Head of caudate nucleus (tissue), 42 donors: ENCODE measurements at places on chromosomes 1 and 21.

DNA sequence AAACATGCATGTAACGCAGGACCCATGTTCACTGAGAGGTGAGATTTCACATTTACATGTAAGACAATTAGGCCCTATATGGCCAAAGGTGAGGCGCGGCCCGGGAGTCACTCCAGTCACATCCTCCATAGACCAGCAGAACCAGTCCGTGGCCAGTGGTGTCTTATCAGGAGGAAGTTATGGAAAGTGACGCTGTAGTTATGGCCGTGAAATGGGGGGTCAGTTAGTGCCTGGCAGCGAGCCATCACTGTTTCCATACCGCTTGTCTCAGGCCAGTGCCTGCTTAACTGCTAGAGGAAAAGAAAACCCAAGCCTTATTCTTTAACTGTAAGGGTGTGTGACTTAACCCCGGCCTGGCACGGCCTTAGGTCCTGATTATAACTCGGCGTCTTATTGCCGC lies 6.1 kb downstream of the C1orf159 start:
- no peak for DNase-seq

- no peak for DNase-seq
Observed at GRCh38 chr1:86207323-86207722, 50.8 kb upstream of the COL24A1 start.

DNA sequence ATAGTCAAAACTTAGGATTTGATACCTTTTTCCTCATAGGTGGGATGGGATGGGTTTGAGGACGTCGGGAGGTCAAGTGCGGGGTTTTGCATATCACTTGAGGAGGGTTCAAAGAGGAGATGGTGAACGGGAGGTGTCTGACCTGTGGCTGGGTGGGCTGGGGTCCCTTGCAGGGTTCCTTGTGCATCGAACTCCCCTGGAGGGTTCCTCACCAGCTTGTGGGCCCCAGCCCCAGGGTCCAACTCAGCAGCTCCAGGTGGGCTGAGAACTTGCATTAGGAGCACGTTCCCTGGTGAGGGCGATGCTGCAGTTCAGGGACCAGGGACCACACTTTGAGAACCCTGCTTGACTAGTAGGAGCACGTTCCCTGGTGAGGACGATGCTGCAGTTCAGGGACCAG lies 23.2 kb downstream of the TRPM2 start:
- DNase-seq = peak; percentile 32

DNA sequence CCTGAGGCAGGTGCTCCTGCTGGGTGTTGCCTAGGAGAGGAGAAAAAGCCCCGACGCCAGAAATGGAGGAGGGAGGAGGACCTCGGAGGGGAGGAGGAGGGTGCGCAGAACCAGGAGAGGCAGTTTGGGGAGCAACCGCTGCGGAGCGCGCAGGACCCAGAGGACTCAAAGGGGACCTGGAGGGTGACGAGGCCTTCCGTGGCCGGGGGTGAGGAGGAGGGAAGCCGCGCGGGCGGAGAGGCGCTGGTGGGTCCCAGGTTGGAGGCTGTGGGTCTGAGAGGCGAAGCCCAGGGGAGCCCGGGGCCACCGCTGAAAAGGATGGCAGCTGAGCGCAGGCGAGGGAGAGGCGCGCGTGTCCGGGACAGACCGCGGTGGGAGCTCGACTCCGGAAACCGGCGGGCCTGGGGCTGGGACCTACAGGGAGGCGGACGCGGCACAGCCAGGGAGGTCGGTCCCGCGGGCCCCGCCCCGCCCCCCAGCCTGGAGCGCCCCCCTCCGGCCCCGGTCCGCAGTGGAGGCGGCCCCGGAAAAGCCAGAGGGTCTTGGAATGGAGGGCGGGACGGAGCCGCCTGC lies 15.1 kb downstream of the RNF223 start:
- no peak for DNase-seq

DNA sequence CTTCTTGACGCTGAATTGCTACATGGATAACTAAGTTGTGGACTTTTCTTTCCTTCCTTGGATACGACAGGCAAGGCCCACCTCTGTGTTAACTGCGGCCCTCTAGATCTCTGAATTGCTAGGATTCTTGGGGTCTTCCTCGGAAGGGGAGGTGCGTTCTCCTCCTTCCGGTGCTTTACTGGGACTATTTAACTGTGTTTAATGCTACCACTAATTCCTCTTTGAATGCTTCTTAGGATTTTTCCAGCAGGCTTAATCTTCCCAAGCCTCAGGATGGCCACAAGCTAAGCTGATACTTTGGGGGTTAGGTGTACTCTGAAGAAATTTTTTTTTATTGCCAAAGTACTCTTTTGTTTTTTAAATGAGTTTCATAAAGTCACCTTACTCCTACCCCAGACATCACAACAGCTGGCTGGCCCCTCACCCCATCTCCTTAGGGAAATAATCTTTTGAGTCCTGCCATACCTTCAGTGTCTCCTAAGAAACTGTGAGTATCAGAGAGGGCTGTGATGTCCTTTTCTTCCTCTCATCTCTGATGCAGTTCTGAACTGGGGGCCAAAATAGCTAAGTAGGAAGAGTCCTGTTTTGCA lies 21.4 kb downstream of the KIRREL1 start:
- no peak for DNase-seq

DNA sequence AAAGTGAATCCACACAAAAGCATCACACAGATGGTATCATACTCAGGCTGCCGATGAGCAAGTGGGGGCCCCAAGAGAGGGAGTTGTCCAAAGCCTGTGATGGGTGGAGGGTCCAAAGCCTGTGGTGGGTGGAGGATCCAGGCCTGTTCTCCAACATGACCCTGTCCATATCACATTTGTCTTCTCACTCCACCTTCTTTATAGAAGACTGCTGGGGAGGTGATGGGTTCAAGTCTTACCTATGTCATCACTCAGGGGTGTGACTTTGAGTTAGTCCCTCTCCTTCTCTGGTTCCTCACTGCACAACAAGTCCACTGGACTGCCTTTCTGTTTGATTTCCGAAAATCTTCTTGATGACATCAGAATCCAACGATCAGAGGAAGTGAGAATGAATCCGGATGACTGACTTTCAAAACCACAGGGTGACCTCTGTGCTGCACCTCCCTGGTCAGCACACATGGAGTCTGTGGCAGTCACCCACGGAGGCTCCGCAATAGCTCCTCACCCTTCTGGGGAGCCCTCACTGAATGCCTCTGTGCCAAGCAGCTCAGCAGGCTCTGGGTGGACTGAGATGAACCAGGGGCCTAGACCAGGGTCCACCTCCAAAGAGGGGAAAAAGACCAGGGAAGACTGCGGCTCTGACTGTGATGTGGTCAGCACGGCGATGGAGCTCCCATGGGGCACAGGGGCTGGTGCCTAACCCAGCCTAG lies 166.8 kb downstream of the HIVEP3 start:
- DNase-seq = no peak

DNA sequence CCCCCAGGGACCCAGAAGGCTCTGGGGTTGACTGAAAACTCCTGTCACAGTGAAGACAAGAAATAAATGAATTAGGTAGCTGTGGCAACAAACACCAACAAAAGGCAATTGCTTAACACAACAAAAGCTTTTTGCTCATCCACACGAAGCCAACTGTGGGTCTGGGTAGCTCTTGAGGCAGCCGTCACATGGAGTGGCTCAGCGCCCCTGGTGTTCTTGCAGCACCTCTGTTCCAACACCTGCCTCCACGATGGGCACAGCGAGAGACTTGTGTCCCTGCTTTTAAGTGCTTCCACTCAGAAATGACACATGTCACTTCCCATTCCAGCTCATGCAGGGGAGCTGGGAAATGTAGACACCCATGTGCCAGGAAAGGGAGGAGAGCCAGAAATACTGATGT lies 364.5 kb upstream of the DUSP10 start:
- DNase-seq = no peak

DNA sequence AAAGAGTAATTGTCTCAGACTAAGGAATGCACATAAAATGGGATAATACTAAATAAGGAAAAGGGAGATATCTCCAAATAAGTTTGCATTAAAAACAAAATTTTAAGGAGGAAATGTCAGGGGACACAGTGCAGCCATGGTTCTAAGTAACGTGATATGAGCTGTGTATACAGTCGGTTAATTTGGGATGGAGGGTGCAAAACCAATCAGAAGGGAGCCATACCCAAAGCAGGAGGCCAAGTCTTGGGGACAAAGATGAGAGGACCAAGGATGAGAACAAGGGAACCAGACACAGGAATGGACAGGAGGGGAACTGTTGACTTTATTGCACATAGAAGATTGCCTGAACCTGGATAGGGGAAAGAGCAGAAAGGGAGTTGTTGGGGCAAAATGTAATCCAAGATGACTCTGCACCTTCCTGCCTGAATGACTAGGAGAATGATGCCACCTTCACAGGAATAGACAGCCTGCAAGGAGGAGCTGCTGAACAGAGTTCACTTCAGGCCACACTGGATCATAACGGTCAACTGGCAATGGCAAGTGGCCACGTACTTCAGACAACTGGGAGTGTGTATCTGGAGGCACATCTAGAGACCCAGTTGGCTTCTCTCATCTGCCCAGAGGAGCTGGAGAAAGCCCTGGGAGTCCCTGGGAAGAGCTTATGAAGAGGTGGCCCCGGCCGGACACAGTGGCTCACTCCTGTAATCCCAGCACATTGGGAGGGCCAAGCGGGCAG lies 22.0 kb upstream of the BOLA1 start:
- no peak for DNase-seq

DNA sequence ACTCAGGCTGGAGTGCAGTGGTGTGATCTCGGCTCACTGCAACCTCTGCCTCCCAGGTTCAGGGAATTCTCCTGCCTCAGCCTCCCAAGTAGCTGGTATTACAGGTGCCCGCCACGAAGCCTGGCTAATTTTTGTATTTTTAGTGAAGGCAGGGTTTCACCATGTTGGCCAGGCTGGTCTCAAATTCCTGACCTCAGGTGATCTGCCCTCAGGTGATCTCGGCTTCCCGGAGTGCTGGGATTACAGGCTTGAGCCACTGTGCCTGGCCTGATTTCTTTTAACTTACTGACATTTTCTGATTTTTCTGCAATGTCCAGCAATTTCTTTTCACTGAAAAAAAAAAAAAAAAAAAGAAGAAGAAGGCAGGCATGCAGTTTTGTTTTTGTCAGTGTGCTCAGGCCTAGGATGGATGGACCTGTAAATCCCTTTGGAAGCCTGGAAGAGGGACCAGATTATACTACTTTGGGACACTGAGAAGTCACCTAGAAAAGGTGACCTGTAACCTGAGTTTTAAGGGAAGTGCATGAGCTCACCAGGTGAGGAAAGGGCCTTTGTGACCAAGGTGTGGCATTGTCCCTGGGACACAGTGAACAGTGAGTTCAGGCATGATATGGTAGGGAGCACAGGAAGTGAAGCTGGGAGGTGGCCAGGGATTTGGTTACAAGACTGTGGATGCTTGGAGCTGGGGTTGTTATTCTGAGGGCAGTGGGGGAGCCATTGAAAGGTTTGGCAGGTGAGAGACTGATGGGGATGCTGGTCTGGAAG lies 2.7 kb upstream of the TMEM61 start:
- DNase-seq = no peak

- DNase-seq = no peak
Observed at GRCh38 chr1:41155105-41155504, 87.0 kb downstream of the SCMH1 start.

- no peak for DNase-seq
Observed at GRCh38 chr1:230108580-230108979, 41.5 kb downstream of the GALNT2 start.

GRCh38 chr21:45643021-45643980 lies at the start of gene PCBP3:
Gene PCBP3 (plus strand): TSS chr21:45643725. CDS start chr21:45850086, 206,361 bp downstream.
- DNase-seq = peak; percentile 91

DNA sequence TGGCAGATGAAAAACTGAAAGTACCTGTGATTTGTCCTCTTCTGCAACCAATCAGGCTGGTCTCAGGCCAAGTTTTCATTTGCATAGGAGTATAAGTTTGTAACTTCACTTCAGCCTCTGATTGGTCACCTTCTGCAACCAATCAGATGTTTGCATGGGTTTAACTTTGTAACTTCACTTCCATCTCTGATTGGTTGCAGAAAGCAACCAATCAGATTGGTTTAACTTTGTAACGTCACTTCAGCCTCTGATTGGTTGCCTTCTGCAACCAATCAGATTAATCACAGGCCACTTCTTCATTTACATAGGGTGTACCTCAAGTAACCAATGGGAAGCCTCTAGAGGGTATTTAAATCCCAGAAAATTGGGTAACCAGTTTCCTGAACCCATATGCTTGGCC lies 18.9 kb upstream of the TUT4 start:
- DNase-seq = no peak

- DNase-seq = peak; percentile 73
Observed at GRCh38 chr1:207997486-207998268, 86.8 kb upstream of the CD34 start.

- DNase-seq = no peak
Observed at GRCh38 chr1:167999877-168000276, 63.0 kb upstream of the MPC2 start.

GRCh38 chr1:111738133-111738435 lies 1.1 kb downstream of the INKA2 start:
- no peak for DNase-seq

DNA sequence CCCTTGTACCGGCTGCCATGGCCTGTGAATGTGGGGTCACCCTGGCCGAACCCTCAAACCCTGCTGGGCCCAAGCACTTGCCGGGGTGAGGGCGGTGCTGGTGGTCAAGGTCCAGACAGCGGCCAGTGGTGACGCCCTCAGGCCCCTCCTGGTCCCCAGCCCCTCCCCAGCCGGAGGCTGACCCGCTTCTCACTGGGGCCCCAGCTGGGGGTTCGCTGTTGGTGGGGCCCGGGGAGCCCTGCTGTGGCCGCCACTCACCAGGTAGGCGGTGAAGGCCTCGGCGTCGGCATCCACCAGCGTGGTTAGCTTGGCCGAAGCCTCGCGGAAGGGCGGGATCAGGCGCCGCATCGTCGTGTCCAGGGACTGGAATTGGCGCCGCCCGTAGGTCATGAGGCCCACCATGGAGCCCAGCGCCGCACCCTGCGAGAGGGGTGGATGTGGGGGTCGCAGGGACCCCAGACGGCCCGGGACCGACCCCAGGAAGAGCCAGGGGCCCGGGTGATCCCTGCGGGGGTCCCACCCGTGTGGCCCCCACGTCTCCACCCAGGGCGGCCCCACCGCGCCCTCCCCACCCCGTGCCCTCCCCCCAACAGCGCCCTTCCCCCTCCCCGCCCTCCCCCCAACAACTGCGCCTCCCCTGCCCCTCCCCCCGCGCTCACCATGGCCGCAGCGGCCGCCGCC lies 10.1 kb downstream of the FTCD start:
- DNase-seq = no peak
